ENCODE measurements at places on chromosomes 7 and 10. TPM values are rescaled to one million over a fixed set of nuclear protein-coding genes. Genes with fewer than 3 reads are reported as not detected.

DNA sequence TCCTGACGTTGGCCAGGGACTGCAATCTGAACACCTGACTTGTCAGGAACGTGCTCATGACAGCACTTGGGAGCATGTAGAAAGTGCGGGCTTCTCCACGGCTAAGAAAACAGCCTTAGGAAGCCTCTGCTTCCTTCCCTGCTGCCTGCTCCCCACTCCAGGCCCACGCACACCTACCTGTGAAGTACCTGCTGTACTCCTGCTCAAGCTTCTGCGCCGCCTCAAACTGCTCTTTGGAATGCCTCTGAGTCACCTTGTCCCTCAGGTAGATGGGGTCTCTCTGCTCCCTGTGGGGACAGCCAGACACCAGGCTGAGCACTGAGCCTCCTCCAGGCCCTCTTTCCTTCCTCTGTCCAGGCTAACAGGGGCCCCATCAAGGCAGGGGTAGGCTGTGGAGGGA, 132.7 kb downstream of the DLG5 start:
- no peaks in the 10 kb centered on the region for H3K4me1 ChIP-seq
- H3K36me3 ChIP-seq: peaks cover 99% of the 10 kb centered on the region
- no peak overlapping the region for H3K4me3 ChIP-seq
- DNase-seq: no peak
- no peak overlapping the region for H3K27ac ChIP-seq

GRCh38 chr7:144500225-144500624, 96.7 kb upstream of the NOBOX start:
- no peaks in the 10 kb centered on the region for H3K36me3 ChIP-seq
- no peak for DNase-seq
- H3K4me1 ChIP-seq: no peaks in the 10 kb centered on the region
- no peak overlapping the region for H3K27ac ChIP-seq
- H3K27me3 ChIP-seq: no peaks in the 10 kb centered on the region

GRCh38 chr7:46210467-46210866, 289.4 kb upstream of the IGFBP3 start:
- H3K36me3 ChIP-seq: no peaks in the 10 kb centered on the region
- H3K4me3 ChIP-seq: no peak overlapping the region
- DNase-seq: peak; percentile 60
- no peaks in the 10 kb centered on the region for H3K27me3 ChIP-seq

The TAS2R4 gene
- total RNA-seq: 0.33 TPM

GRCh38 chr10:95392681-95393164, 101.9 kb upstream of the PDLIM1 start:
- no peak overlapping the region for H3K4me3 ChIP-seq
- no peak for DNase-seq
- peak overlapping the region; percentile 67 for H3K27ac ChIP-seq
- H3K4me1 ChIP-seq: peaks cover 93% of the 10 kb centered on the region
- H3K36me3 ChIP-seq: peaks cover 74% of the 10 kb centered on the region
- no peaks in the 10 kb centered on the region for H3K27me3 ChIP-seq

GRCh38 chr7:149794661-149795060, 21.3 kb upstream of the ZNF467 start:
- H3K4me1 ChIP-seq: no peaks in the 10 kb centered on the region
- peaks cover 11% of the 10 kb centered on the region for H3K27me3 ChIP-seq
- DNase-seq: no peak

DNA sequence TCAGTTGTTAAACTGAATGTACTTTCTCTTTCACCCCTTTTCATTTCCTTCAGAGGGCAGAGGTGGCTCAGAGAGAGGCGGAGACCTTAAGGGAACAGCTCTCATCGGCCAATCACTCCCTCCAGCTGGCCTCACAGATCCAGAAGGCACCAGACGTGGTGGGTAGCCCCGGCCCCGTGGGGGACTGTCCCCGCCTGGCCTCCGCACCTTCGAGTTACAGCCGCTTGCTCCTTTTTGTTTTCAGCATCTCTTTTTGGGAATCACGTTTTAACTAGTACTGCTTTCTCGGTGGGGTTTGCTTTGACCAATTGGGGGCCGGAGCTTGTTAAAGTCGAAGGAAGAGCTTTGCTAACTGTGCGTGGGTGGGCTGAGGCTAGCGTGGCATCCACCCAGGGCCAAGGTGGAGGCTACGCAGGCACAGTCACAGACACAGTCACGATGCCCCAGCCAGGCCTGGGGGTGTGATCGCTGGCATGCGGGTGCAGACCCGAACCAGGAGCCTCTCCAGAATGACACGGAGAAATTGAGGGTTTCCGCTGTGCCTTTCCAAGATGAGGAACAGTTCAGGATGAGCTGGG, 116.2 kb upstream of the SH2B2 start:
- no peak for DNase-seq
- H3K4me1 ChIP-seq: peaks cover 22% of the 10 kb centered on the region

- peaks cover 17% of the 10 kb centered on the region for H3K4me1 ChIP-seq
- DNase-seq: no peak
- H3K27ac ChIP-seq: no peak overlapping the region
- H3K36me3 ChIP-seq: no peaks in the 10 kb centered on the region
- H3K4me3 ChIP-seq: no peak overlapping the region
Measured at GRCh38 chr10:983971-984655, 4.1 kb upstream of the GTPBP4 start.

DNA sequence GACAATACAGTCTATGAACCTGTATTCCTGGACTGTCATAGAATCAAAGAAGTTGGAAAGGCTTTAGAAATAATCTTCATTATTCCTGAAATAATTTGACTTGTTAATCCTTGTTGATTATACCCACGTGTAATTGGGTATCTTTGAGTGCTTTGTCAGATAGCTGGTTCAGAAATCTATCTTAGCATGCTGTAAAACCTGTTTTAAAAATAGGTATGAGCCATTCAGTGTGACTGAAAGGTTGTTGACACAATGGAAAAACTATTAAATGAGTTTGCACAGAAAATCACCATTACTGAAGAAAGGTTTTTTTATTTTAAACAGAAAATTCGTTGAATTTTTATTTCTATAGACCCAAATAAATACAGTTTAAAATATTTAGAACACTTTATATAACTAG, 38.7 kb downstream of the PHTF2 start:
- no peak overlapping the region for H3K4me3 ChIP-seq
- no peaks in the 10 kb centered on the region for H3K36me3 ChIP-seq
- H3K4me1 ChIP-seq: no peaks in the 10 kb centered on the region
- no peaks in the 10 kb centered on the region for H3K27me3 ChIP-seq
- DNase-seq: no peak

DNA sequence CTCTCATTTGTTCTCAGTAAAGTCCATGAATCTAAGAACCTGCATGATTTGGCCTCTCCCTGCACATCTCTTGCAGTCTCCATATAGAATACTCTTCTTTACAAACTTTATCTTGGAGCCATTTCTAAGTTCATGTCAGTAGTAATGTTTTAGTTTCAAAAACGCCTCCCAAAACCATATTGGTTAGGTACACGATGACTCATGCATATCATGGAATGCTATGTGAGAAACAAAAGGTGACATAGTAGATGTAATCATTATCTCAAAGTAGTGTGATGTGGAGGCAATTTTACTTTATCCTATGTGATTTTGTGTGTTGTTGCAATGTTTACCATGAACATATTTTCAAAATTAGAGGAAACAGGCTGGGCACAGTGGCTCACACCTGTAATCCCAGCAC, 520.7 kb downstream of the KCNMA1 start:
- H3K27ac ChIP-seq: no peak overlapping the region
- H3K4me3 ChIP-seq: no peak overlapping the region
- no peaks in the 10 kb centered on the region for H3K27me3 ChIP-seq
- no peaks in the 10 kb centered on the region for H3K36me3 ChIP-seq

The RPEL1 gene
- total RNA-seq: not detected

All from esophagus muscularis mucosa (tissue), 4 donors.